ENCODE measurements at places on chromosomes 11 and 22. TPM values are rescaled to one million over a fixed set of nuclear protein-coding genes. Genes with fewer than 3 reads are reported as not detected.

The MISFA gene
- total RNA-seq, result 2.2 TPM

The LMNTD2 gene
- 3.1 TPM for total RNA-seq

The ALKBH3 gene
- 32.1 TPM for total RNA-seq

The TRIM29 gene
- total RNA-seq, result not detected

The CHEK1 gene
- total RNA-seq, result 155 TPM

The SPA17 gene
- total RNA-seq, result 6.7 TPM

The PTPRCAP gene
- total RNA-seq, result 93.5 TPM

The ACR gene
- not detected for total RNA-seq

The OR6A2 gene
- total RNA-seq, result not detected

The ASCL2 gene
- total RNA-seq, result 1.5 TPM

The OR2AG2 gene
- not detected for total RNA-seq

Data from activated CD4-positive, alpha-beta memory T cell treated with anti-CD3 and anti-CD28 coated beads for 36 hours (primary cell).